ENCODE measurements at places on chromosomes 7 and 10.

GRCh38 chr7:103613655-103614642 lies 167.9 kb upstream of the SLC26A5 start:
- DNase-seq = peak; percentile 14

GRCh38 chr10:69657430-69657829 lies 27.4 kb downstream of the FAM241B start:
- no peak for DNase-seq

GRCh38 chr10:98567391-98568133 lies 120.8 kb upstream of the HPS1 start:
- DNase-seq = no peak

DNA sequence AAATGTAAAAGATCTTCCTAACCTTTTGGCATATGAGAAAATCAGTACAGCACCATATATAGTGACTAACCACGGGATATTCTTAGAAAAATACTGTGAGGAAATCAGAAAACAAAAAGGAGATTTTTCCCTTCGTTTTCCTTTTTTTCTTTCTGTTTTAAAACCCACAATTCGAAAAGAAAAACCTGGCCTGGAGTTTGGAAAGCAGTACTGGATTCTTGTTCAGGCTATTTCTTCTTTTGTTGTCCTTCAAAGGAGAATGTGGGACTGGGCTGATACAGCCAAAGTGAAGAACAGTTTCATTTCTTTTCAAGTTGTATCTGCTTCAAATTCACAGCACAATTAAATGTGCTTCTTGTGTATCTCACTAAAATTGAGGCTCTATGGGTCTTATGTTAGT lies 156.8 kb upstream of the PHYHIPL start:
- peak; percentile 14 for DNase-seq

DNA sequence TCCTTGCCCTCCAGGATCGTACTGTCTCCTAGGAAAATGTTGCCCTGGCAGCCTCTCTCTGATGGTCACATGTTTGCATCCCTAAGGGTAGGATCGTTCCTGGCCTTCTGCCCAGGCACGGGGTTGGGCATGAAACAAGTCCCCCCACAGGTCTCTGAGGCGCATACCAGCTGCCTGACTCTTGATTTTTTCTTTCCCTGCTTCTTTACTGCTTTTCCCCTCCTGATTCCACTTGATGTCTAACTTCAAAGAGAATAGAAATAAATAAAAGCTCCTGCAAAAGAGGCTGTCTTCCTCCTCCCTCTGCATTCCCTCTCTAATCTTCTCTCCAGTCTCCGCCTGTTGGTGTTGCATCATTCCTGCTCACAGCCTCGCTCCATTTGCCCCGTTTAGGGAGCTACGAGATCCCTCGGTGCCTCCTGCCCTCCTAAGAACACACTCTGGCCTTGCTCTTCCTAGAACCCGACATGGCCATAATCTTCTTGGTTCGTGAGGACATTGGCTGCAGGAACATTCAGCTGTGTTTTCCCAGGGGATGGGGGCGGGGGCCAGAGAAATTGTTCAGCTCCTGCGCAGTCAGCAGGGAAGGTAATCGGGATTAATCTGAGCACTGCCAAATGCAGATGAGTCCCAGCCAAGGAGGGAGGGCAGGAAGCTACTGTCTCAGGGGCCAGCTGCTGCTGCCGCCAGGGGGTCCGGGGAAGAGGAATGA lies 26.0 kb downstream of the LEP start:
- DNase-seq = peak; percentile 69

DNA sequence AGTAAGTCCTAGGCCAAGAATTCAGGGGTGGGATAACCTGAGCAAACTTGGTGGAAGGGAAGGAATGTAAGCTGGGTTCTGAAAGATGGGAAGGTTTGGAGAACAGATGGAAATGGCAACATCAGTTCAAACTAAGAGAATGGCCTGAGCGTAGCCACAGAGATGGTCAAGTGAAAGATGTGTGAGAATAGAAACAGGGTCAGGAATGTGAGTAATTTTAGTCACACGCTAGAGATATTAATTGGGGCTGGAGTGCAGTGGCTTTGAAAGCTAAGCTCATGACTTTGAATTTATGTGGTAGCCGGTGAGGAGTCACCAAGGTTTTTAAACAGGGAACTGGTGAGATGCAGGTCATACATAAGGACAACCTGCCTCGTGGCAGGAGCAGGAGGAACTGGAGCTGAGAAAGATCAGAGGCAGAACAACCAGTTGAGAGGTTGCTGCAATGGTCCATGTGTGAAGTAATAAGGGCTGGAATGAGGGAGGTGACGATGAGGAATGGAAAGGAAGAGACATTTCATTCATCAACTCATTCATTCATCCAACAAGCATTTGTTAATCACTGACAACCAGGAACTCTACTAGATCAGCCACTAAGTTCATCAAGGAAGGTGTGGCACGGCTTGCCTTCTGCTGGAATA lies 12.9 kb upstream of the SORBS1 start:
- DNase-seq = no peak

DNA sequence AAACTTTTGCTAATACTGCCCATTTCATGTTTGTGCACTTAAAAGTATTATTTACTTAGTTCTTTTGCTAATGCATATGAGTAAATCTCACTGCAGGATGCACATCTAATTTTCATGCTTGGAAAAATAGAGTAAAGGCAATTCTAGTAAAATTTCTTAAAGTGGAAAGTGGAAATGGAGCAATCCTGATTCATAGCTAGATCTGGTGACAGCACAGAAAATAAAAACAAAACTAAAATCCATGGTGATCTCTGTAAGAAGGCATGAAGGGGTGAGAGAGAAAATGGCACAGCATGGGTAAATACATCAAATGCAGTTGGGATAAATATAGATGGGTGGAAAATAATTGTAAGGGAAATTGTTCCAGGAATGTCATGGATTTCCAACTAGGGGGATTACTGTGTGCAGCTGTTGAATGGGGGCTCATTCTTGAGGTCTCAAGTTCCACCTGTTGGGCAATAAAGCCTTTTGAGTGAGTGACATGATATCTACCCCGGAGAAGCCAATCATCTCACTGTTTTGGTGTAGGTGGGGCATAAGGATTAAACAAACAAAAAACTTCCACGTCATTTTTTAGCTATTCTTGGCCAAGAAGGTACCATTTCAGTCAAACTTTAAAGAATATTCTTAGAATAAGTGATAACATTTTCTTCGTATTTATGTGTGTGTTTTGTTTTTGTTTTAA lies 1.7 kb upstream of the MCU start:
- no peak for DNase-seq

DNA sequence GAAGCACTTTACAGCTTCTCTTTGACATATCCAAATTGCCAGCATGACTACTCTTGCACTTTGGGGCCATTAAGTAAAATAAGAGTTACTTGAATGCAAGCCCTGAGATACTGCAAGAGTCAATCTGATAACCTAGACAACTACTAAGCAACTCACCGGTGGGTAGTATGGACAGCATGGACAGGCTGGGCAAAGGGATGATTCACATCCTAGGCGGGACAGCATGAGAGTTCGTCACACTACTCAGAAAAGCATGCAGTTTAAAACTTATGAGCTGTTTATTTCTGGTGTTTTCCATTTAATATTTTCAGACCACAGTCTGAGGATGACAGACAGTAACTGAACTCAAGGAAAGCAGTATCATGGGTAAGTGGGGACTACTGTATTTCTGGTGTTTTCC lies 84.0 kb downstream of the ORC5 start:
- peak; percentile 14 for DNase-seq

DNA sequence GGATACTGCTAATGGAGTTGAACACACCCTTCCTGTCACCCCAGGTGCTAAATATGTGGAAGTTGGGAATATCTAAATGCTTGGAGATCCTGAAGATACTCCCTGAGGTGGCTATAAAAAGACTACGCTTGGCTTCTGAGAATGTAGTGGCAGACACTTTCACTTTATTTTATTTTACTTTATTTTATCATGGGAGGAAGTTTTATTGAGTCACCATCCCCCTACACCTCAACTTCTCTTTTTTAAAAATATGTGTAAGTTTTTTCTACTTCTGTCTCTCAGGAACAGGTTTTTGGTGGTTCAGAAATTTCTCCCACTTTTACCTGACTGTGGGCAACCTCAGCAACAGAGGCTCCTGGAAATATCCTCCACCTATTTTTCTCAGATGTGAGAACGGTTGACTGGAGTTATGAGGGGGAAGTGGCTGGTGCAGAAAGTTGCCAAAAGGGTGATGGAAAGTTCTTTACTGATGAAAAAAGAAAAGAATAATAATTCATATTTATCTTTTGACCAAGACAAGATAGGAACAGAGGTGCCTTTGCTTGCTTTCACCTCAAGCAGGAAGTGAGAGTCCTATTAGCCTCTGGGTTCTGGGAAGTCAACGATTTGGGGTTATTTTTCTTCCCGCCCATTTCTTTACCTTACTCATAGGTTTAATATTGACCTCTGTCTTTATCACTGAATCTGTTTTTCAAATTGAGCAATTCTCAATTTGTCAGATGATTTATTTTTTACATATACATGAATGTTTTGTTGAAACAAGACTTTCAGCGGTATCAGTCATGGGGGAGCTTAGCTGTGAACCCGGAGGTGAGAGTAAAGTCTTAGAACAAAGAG lies 103.6 kb downstream of the AHR start:
- DNase-seq = no peak

- no peak for DNase-seq
Measured at GRCh38 chr7:39091774-39092173, 114.1 kb downstream of the POU6F2 start.

DNA sequence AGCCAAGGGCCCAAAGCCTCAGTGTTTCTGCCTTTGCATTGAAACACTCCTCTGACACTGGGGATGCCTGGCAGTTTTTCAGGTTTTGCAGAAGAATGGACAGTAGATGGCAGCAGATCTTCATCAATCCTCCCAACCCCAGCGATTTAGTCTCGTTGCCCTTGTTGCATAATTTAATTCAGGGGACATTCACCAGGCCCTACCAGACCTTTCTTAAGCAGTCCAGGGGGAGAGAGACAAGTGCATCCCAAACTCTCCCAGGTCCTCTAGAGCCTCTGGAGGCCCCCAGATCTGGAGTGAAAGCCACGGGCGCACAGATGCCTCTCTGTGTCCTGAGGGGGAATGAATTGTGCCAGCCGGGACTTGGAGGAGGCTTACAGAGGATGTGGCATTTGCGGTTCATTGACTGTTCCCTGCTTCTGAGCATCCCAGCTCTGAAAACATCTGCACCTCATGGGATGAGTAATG lies 29.6 kb downstream of the MINDY4 start:
- peak; percentile 80 for DNase-seq

- peak; percentile 88 for DNase-seq
Measured at GRCh38 chr7:116395141-116395791, 104.3 kb upstream of the CAV2 start.

GRCh38 chr7:46363688-46364087 lies 442.6 kb upstream of the IGFBP3 start:
- no peak for DNase-seq

DNA sequence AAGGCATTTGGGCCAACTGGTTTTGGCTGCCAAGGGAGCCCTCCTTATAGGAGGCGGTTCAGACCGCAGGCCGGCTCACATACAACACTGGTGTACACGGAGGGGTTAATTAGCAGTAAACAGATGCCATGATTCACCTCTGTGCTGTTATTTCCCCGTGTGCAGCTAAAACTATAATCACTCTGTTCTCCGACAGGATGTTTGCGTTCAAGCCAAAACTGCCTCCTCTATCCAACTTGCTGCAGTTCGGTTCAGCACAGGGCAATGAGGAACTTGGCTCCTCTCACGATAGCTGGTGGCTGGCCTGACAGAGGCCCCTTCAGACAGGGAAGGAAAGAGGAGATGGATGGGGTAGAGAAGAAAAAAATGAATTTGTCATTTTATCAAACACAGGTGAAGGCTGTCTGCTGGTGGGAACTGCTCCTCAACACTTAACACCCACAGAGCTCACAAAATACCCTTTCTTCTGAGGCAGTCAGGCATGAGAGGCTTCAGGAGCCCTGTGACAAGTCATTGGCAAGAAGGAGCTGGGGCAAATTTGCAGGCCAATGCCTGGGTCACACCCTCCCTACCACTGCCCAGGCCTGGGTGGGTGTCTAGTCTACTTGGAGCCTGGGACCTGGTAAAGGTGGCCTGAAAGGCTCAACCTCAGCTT lies 24.0 kb downstream of the KCNMA1 start:
- DNase-seq = no peak

DNA sequence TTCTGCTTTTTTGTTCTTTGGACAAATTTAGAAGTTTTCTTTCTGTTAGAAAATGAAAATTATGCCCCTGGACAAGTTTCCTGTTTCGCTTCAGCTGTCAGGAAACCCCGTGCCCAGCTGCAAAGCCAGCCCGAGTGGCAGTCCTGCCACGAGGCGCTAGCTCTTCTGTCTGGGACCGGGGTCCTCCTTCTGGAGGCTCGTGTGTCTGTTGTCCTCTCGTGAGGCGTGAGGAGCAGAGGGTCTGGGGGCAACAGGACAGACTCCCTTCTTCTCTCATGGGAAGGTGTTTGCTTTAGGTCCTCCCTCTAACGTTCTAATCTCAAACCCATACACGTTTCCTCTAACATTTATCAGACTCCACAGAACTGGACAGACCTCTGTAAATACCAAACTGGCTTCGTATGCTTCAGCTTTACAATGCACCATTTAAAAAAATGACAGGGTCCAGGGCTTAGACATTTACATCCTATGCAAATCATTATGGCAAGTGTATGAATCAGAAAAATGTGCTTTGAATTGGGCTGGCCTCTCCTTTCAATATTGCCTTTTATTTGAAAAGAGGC lies 184.5 kb upstream of the SHH start:
- DNase-seq = no peak

DNA sequence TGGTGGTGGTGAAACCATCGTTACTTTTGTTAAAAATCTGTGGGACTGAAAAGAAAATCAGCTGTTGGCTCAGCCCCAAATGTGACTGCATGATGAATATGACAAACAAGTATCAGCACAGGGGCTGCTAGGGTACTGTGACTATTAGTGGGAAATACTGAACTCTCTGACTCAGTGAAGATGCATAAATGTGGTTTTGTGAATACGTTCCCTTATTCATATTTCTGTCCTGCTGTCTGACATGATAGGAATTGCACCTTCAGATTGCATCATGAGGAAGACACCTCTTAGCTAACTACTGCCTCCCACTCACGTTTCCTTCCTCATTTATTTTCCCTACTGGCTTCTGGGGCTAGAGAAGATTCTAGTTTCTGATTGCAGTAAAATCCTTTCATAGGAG lies 1.4 kb downstream of the CLEC5A start:
- no peak for DNase-seq

DNA sequence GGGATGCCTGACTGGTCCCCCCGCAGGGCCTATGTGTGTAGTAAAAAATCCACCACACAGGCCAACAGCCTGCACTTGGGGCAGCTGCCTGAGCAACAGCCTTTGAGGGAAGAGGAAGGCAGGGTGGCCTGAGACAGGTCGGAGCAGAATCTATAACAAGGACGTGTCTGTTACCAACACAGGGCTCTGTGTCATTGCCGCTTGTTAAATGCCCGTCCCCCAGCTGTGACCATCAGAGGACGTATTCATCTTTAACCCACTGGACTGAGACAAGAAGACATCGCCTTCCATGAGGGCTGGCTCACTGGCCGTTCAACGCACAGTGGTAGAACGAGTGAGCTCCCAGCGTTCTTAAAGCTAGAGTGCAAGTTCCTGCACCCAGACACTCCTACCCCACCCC lies 7.8 kb downstream of the PDIA4 start:
- DNase-seq = no peak

- DNase-seq = no peak
Measured at GRCh38 chr10:67784474-67784873, 53.5 kb downstream of the DNAJC12 start.
